ENCODE measurements at places on chromosomes 6 and 20. TPM values are rescaled to one million over a fixed set of nuclear protein-coding genes. Genes with fewer than 3 reads are reported as not detected.

FOXC1 gene
- not detected for total RNA-seq

MAFB gene
- total RNA-seq = 2.4 TPM

HDGFL1 gene
- not detected for total RNA-seq

BPIFA1 gene
- total RNA-seq = not detected

All from activated naive CD8-positive, alpha-beta T cell treated with anti-CD3 and anti-CD28 coated beads, Interleukin-2, amount 10 ng/mL, durations not matched to agents 7 days and 5 days (primary cell).